ENCODE measurements at places on chromosomes 3 and 15. TPM values are rescaled to one million over a fixed set of nuclear protein-coding genes. Genes with fewer than 3 reads are reported as not detected.

XYLB gene
- total RNA-seq = 1.4 TPM

TF gene
- total RNA-seq = 7.9 TPM

LIPH gene
- 2.2 TPM for total RNA-seq

- DNase-seq = peak; percentile 71
Measured at GRCh38 chr3:189967254-189967865, 153.3 kb downstream of the P3H2 start.

DNA sequence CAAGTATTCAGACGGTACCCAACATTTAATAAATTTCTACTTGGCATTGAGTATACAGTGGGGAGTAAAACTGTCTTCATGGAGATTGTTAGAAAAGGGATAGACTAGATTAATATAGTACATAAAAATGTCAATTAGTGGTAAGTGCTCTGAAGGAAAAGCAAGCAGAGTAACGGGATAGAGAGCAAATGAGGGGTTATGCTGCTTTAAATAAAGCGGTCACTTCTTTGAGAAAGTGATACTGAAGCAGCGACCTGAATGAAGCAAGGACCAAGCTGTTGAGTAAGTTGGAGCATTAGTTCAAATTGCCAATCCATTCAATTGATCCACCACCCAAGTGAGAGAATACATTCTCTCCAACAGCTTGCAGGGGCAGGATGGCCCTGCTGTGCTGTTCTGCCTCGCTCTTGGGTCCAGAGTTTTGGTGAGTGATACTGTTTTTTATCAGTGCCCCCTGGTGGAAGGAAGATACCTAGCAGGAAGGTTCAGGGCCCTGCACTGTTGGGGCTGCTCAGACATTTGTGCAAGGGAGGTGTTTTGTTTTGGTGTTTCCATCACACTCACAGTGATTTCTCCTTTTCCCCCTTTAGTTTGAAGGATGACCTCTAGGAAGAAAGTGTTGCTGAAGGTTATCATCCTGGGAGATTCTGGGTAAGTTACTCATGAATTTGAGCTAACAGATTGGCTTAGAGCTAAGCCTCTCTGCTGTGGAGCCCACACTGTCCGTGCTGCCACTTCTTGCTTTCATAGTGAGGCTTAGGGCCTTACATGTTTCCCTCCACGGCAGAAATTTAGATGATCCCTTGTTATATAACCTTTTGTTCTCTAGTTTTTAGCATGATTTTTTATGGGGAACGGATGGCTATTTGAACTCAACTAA is 69.0 kb downstream of the RAB7A start:
- peak; percentile 75 for DNase-seq

DNA sequence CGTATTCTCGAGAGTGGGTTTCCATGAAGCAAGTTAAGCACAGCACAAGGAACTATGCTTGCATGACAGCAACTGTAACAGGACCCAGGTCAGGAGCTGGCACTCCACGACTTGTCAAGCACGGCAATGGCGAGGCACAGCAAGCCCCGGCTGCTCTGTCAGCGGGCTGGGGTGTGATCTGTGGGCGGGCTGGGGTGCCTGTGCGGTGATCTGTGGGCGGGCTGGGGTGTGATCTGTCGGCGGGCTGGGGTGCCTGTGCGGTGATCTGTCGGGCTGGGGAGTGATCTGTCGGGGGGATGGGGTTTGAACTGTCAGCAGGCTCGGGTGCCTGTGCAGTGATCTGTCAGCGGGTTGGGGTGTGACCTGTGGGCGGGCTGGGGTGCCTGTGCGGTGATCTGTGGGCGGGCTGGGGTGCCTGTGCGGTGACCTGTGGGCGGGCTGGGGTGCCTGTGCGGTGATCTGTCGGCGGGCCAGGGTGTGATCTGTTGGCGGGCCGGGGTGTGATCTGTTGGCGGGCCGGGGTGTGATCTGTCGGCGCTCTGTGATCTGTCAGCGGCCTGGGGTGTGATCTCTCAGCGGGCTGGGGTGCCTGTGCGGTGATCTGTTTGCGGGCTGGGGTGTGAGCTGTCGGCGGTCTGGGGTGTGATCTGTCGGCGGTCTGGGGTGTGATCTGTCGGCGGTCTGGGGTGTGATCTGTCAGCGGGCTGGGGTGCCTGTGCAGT is 205.7 kb downstream of the XXYLT1 start:
- no peak for DNase-seq

DNA sequence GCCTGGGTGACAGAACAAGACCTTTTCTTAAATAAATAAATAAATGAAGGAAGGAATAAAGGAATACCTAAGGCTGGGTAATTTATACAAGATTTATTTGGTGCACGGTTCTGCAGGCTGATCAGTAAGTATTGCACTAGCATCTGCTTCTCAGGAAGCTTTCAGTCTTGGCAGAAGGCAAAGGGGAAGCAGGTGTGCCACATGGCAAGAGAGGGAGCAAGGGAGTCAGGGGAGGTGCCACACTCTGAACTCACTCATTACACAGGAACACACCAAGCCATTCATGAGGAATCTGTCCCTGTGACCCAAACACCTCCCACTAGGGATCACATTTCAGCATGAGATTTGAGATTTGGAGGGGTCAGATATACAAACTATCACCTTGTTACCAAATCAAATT is 56.4 kb downstream of the PRKCI start:
- no peak for DNase-seq

DNA sequence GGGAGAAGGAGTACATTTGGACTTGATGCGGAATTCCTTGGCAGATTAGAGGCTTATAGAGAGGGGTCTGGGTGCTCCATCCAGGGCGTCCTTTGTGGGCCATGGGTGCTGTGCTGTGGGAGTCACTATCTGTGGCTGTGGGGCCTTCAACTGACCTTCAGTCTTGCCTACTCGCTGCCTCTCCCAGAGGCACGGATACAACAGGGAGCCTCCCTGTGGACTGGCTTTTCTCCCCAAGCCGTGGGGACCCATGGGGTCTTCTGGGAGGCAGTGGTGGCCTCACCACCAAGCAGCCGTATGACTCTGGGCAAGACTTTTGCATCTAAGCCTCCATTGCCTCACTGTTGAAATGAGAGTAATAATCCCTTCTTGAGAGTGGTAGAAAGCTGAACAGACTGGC is 83.9 kb downstream of the PDCD6IP start:
- no peak for DNase-seq

DNA sequence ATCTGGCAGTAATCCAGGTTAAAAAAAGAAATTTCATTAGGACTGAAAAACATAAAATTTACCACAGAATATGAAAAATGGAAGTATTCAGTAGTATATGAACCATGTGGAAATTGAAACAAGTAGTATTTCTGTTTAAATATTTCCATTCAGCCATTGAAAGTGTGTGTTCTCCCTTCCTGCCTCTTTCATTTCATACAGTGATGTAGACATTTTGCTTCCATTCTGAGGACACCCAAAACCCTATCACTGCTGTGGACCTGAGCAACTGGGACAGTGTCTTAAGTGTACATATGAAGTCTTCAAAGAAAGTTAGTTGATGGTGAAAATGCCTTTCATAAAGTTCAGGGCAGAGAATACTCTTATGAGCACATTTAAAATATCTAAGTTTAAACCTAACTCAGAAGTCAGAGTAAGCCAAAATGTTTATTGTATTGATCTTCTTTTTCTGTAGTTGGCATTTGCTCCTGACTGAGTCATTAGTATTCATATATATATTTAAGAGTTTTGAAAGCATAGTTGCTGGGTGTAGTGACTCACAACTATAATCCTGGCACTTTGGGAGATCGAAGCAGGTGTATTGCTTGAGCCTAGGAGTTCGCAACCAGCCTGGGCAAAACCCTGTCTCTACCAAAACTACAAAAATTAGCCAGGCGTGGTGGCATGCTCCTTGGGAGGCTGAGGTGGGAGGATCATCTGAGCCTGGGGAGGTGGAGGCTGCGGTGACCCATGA is 198.8 kb downstream of the KLHL25 start:
- no peak for DNase-seq

DNA sequence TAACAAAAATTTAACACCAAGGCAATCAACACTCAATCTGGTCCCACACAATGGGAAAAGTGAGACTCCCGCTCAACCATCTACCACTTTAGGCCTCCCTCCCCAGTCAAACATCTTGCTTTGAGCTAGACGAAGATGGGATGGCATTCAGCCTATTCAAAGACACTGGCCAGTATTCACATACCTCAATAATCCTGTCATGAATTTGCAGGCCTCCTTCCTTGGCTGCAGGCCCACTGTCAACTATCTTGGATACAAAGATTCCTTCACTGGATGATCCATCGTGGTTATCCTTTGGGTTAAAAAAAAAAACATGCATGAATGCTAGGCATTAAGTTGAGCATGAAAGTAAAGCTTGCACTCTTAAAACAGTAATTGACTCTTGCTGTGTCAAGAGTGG is 22.6 kb downstream of the PDZRN3 start:
- DNase-seq = peak; percentile 92

DNA sequence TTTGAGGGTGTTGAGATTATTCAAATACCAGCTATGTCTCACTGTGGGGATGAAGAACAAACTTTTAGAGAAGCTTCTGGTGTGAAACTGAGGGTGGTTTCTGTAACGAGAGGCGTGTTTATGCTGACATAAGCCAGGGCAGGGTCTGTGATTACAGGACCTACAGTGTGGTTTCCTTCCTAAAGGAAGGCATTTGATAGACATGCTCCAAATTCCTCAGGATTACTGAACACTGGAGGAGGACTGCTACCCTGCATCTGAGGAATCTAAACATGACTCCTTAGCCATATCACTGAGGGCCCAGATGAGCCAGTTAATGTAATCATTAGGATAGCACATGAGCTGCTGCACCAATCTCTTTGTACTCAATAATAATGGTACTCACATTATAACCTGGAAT is 328.4 kb upstream of the UMPS start:
- DNase-seq = peak; percentile 75

GRCh38 chr3:73213896-73214295 is 152.4 kb downstream of the EBLN2 start:
- no peak for DNase-seq

DNA sequence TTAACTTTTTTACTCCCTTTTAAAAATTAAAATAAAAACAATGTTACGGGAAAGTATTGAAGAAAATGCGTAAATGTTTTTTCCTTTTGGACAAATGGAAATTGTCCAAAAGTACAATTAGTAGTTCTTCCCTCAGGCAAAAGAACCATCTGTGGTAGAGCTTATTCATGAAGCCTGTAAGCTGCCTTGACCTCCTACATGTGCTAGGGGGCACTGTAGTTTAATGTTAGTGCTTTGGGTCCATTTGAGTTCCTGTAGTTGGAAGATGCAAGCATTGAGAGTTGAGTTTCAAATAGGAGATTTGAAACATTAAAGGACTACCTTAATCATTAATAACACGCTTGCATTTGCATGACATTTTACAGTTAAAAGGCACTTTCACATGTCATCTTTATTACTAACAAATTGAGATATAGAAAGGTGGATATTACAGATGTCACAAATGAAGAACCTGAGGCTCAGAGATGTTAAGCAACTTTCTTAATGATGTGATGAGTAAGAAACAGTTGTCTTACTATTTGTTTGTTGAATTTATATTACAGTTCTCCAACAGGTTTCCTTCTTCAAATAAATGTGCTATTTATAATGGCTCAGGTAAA is 1.8 kb upstream of the ZNF385D start:
- peak; percentile 57 for DNase-seq
